ENCODE measurements at places on chromosomes 2 and 18.

GRCh38 chr2:59866436-59866835, 687.0 kb downstream of the BCL11A start:
- no peak overlapping the region for H3K27ac ChIP-seq
- H3K4me3 ChIP-seq = no peak overlapping the region
- H3K36me3 ChIP-seq = no peaks in the 10 kb centered on the region
- H3K4me1 ChIP-seq = no peaks in the 10 kb centered on the region
- no peaks in the 10 kb centered on the region for H3K27me3 ChIP-seq

GRCh38 chr2:5748946-5749345, 56.8 kb downstream of the SOX11 start:
- no peak overlapping the region for H3K27ac ChIP-seq
- H3K4me3 ChIP-seq = no peak overlapping the region
- no peak for DNase-seq
- no peaks in the 10 kb centered on the region for H3K4me1 ChIP-seq

GRCh38 chr2:240719676-240720545, 28.2 kb downstream of the AQP12A start:
- H3K36me3 ChIP-seq = no peaks in the 10 kb centered on the region
- no peaks in the 10 kb centered on the region for H3K4me1 ChIP-seq
- no peak overlapping the region for H3K27ac ChIP-seq
- H3K4me3 ChIP-seq = no peak overlapping the region

- H3K27me3 ChIP-seq = no peaks in the 10 kb centered on the region
- no peaks in the 10 kb centered on the region for H3K4me1 ChIP-seq
- DNase-seq = no peak
These were observed 547.2 kb downstream of the ZNF804A start for GRCh38 chr2:185145316-185146121.

DNA sequence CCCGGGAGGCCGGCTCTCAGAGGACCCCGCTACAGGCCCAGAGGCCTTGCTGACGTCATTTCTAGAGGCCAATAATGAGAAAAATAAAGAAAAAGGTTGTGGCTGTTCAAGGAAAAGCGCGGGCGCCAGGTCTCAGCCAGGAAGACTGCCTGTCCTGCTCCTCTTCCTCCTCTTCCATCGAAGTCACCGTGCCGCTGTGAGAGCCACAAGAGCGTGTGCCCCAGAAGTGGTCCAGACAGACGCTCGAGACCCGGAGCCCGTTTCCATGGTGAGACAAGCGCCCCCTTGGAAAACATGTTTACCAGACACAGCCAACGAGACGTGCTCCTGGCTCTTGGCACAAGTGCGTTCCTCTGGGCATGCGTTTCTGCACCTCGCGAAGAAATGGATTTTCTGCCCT, 210.5 kb downstream of the HDAC4 start:
- H3K4me3 ChIP-seq = no peak overlapping the region
- no peaks in the 10 kb centered on the region for H3K4me1 ChIP-seq
- H3K36me3 ChIP-seq = peaks cover 4% of the 10 kb centered on the region
- DNase-seq = no peak

GRCh38 chr18:70333757-70334156, 44.9 kb downstream of the SOCS6 start:
- H3K4me3 ChIP-seq = no peak overlapping the region
- no peaks in the 10 kb centered on the region for H3K27me3 ChIP-seq
- no peak overlapping the region for H3K27ac ChIP-seq
- H3K36me3 ChIP-seq = no peaks in the 10 kb centered on the region
- H3K4me1 ChIP-seq = peaks cover 6% of the 10 kb centered on the region

DNA sequence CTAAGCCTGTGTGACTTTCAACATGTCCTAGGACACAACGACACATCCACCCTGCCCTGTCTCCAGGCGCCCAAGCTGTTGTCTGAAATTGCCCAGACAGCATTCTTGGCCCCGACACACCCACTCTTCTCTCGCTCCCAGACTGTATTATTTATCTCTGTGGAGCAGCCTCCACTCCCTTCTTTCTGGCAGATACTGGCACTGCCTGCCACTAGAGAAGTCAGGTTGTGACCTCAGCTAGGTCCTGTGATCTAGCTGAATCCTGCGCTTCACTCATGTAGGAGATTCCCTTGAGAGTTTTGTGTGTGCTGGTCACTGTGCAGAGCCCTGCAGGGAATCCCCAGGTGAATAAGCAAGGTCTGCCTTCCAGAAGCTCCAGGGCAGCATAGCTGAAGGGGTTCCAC, 77.1 kb upstream of the TNP1 start:
- no peaks in the 10 kb centered on the region for H3K27me3 ChIP-seq
- H3K36me3 ChIP-seq = no peaks in the 10 kb centered on the region
- H3K27ac ChIP-seq = no peak overlapping the region
- H3K4me3 ChIP-seq = no peak overlapping the region
- no peak for DNase-seq

DNA sequence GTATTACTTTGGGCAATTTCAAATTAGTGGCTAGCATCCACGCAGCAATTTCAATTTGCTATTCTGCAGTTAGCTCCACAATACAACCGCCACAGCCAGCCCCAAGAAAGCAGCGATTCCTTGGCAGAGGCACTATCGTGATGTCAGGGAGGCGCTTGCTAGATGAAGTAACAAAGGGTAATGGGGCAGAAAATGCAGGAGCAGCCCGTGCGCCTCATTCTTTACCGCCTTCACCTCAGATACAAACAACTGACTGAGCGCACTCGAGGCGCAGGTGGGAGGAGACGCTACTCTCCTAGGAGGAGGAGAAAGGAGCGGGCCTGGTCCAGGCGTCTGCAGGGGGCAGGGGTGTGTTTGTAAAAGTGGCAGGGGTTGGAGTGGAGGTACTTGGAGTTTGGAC, 76.9 kb upstream of the ASB18 start:
- no peaks in the 10 kb centered on the region for H3K27me3 ChIP-seq
- no peaks in the 10 kb centered on the region for H3K36me3 ChIP-seq
- H3K4me3 ChIP-seq = no peak overlapping the region
- H3K4me1 ChIP-seq = no peaks in the 10 kb centered on the region
- no peak overlapping the region for H3K27ac ChIP-seq
- no peak for DNase-seq

DNA sequence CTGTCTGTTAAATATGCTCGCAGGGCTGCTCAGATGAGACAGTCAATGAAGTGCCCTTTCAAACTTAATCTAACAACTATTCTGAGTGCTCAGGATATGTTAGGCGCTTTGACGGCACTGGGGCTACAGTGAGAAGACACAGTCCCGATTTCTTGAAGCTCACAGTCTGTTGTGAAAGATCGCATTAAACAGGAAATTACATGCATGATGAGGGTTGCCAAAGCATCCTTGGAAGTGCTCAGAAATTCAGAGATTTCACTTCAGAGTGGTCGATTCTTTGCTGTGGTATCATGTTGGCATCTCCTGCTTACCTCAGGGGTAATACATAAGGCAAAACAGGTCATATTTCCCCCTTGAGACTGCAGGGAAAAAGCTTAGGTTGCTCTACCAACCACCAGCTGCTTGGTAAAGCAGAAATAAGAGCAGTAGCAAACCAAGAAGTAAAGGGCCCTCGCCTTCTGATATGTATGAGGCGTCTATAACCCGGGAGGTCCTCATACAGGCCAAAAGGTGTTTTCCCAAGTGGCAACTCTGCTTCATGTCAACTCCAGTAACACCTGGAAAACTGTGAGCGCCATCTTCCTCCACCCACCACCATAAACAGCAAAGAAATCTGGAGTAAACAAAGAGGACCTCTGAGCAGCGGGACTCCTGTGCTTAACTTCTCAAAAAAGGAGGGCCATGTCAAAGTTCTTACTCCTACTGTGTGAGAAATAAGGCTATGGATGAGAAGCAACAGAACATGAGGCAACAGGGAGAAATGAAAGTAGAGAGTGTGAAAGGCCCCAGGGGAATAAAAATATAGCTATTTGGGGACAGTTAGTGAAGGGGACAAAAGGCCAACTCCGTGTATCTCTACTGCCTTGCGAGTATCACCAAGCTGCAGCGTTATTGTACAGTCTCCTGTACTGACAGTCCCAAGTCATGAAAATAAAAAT, 79.3 kb downstream of the CLHC1 start:
- no peaks in the 10 kb centered on the region for H3K27me3 ChIP-seq
- H3K4me1 ChIP-seq = peaks cover 67% of the 10 kb centered on the region
- no peak overlapping the region for H3K4me3 ChIP-seq
- no peaks in the 10 kb centered on the region for H3K36me3 ChIP-seq
- no peak for DNase-seq

GRCh38 chr18:3221496-3221895, 1.7 kb upstream of the MYOM1 start:
- no peaks in the 10 kb centered on the region for H3K36me3 ChIP-seq
- H3K27ac ChIP-seq = no peak overlapping the region
- H3K4me3 ChIP-seq = no peak overlapping the region
- H3K27me3 ChIP-seq = no peaks in the 10 kb centered on the region
- DNase-seq = no peak

DNA sequence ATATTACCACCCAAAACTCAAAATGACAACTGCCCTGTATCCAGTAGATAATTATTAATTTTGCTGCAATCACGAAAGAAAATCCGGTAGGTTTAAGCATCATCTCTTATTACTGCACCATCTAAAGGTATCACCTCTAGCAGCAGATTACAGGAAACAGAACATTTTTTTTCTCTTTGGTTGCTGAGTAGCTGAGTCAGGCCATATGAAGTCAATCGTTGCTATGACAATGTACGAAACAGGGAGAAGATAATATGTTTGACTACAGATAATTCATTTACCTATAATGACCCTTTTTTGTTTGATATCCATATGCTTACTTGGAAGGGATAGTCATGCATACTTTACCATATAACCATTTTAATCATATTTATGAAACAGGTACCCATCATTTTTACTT, 831.6 kb upstream of the CHAC2 start:
- DNase-seq = no peak
- peaks cover 22% of the 10 kb centered on the region for H3K4me1 ChIP-seq
- H3K4me3 ChIP-seq = no peak overlapping the region

GRCh38 chr2:219282375-219282774, 3.2 kb downstream of the DNAJB2 start:
- H3K4me1 ChIP-seq = peaks cover 12% of the 10 kb centered on the region
- DNase-seq = no peak
- no peak overlapping the region for H3K27ac ChIP-seq
- no peak overlapping the region for H3K4me3 ChIP-seq
- H3K36me3 ChIP-seq = peaks cover 34% of the 10 kb centered on the region

GRCh38 chr18:78896111-78896905, 83.3 kb upstream of the SALL3 start:
- no peaks in the 10 kb centered on the region for H3K4me1 ChIP-seq
- DNase-seq = no peak
- H3K4me3 ChIP-seq = no peak overlapping the region
- no peak overlapping the region for H3K27ac ChIP-seq

- no peaks in the 10 kb centered on the region for H3K36me3 ChIP-seq
- H3K27ac ChIP-seq = no peak overlapping the region
These were observed 46.6 kb downstream of the ZNF516 start for GRCh38 chr18:76448256-76449110.

DNA sequence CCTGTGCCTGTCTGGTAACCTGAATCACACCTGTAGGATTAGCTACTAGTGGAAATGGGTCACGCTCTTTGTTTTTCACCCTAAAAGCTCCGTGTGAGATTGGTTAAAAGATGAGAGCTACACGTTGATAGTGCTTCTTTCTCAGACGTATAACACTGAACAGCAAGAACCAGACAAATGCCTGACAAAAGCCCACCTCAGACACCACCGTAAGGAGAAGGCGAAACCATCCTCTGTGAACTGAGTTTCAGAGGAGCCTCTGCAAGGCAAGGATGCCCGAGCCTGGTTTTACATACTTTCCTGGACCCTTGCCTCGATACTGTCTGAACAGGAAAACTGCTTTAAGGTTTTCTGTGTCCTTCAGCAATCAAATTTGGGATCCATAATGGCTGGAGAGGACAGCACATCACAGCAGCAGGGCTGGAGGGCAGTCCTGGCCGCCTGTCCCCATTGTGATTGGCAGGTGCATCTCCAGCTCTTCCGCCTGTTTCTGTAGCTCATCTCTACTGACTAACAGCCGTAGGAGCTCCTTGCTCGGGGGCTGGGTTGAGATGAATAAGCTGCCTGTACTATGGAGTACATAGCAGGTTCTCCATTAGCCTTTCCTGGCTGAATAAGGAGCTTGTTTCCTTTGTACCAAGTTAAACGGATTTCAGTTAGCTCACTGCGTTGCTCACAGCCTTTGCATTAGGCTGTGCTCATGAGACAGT, 155.5 kb downstream of the MYT1L start:
- H3K27ac ChIP-seq = no peak overlapping the region
- no peaks in the 10 kb centered on the region for H3K27me3 ChIP-seq
- no peak for DNase-seq
- no peaks in the 10 kb centered on the region for H3K4me1 ChIP-seq
- no peaks in the 10 kb centered on the region for H3K36me3 ChIP-seq
- no peak overlapping the region for H3K4me3 ChIP-seq

DNA sequence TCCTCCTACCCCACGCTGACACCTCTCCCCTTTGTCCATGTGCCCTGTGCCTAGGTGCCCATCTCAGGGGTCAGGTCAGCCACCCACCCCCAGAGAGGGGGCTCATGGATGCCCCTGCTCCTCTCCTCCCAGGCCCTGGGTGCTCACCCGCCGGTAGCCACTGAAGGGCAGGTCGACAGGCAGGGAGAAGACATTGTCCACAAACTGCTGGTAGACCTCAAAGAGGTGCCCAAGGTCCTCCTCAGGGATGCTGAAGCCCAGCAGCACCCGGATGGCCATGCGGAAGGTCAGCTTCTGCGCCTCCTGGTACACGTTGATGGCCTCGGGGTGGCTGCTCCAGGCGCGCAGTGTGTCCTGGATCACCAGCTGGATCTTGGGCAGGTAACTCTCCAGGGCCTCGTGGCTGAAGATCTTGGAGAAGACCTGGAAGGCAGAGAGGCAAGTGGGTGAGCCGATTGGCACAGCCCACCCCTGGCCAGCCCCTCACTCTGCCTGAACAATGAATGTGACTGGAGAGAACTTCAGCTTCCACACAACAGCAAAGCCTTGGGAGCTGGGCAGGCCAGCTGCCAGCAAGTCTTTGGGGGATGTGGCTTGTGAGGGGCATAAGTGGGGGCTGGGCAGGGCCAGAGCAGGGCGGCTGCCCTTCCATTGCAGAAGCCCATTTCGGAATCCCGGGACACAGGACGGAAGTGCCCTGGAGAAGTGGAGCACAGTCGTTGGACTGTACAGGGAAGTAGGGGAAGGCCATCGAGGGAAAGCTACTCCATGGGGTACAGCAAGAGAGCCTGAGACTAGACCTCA, 12.5 kb downstream of the CYP26B1 start:
- peaks cover 19% of the 10 kb centered on the region for H3K4me1 ChIP-seq
- H3K4me3 ChIP-seq = no peak overlapping the region
- no peak overlapping the region for H3K27ac ChIP-seq
- DNase-seq = no peak

DNA sequence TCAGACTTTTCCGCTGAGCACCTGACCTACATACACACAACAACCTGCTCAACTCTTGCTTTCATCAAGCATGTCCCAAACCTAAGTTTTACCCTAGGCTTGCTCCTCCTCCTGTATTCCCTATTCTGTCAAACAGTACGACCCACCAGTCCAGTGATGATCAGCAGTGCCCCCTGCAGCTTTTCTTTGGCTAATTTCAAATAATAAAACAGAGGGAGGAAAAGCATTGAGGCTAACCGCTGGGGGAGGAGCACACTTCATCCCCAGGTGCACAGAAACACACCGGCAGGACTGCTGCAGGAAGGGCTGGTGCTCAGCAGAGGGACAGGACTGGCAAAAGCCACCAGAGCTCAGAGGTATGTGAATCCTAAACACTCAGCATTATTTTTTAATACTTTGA, 21.2 kb downstream of the E2F6 start:
- DNase-seq = no peak
- no peak overlapping the region for H3K4me3 ChIP-seq
- H3K4me1 ChIP-seq = no peaks in the 10 kb centered on the region
- no peak overlapping the region for H3K27ac ChIP-seq

GRCh38 chr2:66692521-66693054, 257.7 kb downstream of the MEIS1 start:
- no peaks in the 10 kb centered on the region for H3K36me3 ChIP-seq
- no peak overlapping the region for H3K4me3 ChIP-seq
- H3K4me1 ChIP-seq = no peaks in the 10 kb centered on the region
- no peak overlapping the region for H3K27ac ChIP-seq
